ENCODE measurements at places on chromosomes 2 and 18.

GRCh38 chr2:74253971-74254310 lies 55.5 kb downstream of the MTHFD2 start:
- DNase-seq = no peak

- peak; percentile 51 for DNase-seq
Observed at GRCh38 chr2:197869501-197870111, 65.2 kb downstream of the PLCL1 start.

- no peak for DNase-seq
Observed at GRCh38 chr2:217096474-217097225, 236.8 kb upstream of the TNP1 start.

GRCh38 chr2:202161151-202161835 lies 77.1 kb downstream of the SUMO1 start:
- no peak for DNase-seq

GRCh38 chr2:79619976-79620375 lies 107.1 kb downstream of the CTNNA2 start:
- no peak for DNase-seq

DNA sequence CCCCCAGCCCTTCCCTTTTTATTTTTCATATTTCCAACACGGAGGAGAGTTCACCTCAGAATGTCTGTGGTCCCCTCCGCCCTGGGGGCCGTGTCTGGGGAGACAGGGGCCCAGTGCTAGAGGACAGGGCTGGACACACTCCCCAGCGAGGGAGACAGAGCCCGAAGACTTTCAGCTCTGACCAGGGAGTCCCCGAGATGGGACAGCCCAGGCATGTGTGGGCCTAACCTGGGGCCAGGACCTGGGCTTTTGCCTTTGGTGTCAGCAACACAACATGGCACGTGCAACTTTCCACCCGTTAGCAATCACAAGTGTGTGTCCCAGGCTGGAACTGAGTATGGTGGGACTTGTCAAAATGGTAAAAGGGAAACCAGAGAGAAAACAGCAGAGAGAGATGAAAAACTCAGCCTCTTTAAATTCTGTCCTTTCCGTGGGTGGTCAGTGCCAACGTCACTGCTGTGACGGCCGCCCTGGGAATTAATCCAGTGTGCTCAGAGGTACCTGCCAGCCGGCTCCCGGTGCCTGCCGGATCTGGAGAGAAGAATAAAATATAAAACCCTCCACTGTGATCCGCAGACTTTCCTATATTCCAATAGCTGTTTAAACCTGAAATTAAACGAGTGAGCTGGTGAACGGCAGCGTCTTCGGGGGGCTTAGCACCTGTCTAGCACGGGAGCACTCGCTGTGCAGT lies 245.8 kb downstream of the EIPR1 start:
- no peak for DNase-seq

DNA sequence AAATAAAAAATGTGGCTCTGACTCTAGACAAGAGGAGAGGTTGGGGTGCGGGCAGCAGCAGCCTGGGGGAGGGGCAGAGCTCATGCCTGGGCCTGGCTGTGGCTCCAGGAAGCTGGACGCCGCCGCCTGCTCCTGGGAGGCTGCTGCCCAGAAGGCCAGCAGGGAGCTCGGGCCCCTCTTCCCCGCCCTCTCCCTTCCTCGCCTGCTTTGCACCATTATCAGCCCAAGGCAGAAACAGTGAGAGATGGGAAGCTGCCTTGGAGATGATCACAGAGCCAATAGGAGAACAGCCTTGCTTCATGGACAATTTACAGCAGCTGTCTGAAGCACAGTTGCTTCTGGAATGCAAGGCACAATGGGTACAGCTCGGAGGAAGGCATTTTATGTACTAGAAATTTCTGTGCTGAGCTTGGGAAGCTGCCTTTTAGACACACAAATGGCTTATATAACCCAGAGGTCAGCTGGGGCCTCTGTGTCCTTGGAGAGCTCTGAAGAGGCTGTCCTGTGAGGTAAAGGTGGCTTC lies 55.3 kb upstream of the AFF3 start:
- DNase-seq = no peak

- DNase-seq = no peak
Observed at GRCh38 chr2:174281736-174282135, 33.4 kb upstream of the OLA1 start.

DNA sequence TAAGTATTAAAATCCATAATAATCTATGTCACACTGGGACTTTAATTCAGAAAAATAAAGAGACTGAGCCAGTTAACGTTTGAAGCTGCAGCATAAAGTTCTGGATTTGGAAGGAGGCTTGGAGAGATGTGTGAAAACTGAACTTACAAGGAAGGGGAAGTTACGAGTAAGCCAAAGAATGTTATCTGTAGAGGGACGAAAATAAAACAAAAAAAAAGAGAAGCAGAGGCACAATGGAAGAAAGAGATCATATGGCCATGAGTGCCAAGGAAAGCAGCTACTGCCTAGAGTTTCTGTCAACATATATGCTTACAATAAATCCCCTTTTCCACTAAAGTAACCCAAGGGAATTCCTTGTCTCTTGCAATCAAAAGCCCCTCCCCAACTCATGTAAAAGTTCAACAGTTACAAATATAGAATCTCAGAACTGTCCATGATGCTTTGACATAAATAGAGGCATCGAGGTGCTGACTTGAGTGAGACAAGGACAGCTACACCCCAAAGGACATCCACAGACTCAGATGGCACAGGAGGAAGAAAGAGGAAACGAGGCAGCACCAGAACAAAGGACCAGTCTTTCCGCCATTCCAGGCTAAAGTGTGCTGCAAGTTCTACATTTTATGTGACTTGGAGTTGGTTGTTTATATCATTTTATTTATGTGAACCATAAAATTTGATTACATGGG lies 16.1 kb upstream of the ARL5A start:
- no peak for DNase-seq

- DNase-seq = no peak
Observed at GRCh38 chr2:226050822-226051221, 651.3 kb downstream of the NYAP2 start.

DNA sequence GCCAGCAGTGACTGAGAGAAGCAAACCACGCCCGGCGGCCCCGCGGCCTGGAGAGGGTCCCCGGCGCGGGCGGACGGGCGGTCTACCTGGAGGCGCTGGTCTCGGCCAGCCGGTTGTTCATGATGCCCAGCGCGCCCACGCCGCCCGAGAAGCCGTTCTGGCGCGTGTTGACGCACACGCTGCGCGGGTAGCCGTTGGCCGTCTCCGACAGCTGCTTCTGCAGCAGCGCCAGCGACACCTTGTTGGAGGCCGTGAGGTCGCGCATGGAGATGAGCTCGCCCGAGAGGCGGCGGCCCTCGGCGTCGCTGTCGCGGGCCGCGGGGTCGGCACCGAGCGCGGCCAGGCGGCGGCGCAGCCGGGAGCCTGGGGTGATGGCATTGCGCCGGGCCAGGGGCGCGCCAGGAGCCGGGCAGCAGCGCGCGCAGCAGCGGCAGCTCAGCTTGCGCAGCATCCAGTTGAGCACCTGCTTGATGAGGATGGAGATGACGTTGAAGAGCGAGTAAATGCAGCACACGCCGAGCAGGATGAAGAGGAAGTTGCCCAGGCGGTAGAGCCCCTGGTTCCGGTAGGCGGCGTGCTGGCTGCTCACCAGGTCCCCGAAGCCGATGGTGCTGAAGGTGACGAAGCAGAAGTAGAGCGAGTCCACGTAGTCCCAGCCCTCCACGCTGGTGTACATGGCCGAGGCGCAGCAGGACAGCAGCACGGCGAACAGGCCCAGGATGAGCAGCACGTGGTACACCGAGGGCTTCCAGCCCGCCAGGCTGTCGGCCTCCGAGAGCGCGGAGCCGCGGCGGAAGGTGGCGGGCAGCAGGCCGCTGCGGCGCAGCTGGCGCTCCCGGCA lies 118.1 kb downstream of the MSH2 start:
- DNase-seq = peak; percentile 64

DNA sequence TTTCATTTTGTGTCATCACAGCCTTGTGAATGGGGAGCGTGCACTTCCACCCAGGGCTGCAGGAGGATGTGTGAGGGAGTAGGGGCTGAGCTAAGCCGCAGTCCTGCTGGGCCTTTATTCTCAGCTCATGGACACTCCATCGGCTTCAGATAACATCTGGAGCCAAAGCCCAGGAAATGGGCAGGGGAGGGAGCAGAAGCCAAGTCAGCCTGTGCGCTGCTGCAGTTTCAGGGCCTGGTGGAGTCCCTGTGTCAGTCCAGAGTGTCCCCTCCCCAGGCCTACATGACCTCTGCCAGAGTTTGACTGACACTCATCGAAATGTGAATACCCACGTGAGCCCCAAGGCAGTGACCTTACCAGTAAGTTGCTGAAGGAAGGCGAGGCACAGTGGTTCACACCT lies 242.2 kb downstream of the LOXHD1 start:
- no peak for DNase-seq

DNA sequence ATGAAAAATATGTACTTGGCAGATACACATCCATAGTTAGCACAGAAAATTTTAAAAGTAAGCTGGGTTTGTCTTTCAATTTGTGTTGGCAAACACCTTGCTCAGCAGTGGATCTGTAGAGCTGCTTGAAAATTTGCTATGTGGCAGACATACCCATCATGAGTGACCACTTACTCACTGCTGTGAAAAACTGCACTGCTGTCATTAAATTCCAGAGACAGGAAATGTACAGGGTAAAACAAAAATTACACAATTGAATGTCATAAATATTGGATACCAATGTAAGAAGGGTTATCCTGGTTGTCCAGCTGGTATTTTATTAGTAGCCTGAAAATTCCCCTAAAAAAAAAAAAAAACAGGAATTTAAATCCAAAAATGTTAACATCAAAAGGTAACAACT lies 24.5 kb downstream of the NIF3L1 start:
- DNase-seq = no peak

Data from activated CD4-positive, alpha-beta T cell treated with anti-CD3 and anti-CD28 coated beads for 4 hours (primary cell).